ENCODE measurements at places on chromosomes 6 and 20. TPM values are rescaled to one million over a fixed set of nuclear protein-coding genes. Genes with fewer than 3 reads are reported as not detected.

Gene RRP36
- 45.6 TPM for polyA plus RNA-seq

Gene ADGB
- polyA plus RNA-seq, result 0.04 TPM

Gene SIRPB1
- 2.4 TPM for polyA plus RNA-seq

- no peak for DNase-seq
Measured at GRCh38 chr6:125923366-125923877, 33.1 kb upstream of the HINT3 start.

- DNase-seq, result peak; percentile 33
Measured at GRCh38 chr6:83615025-83615999, 93.6 kb downstream of the SNAP91 start.

Gene COL19A1
- polyA plus RNA-seq, result 11.1 TPM

Gene TNXB
- 116 TPM for polyA plus RNA-seq

Gene UBR2
- polyA plus RNA-seq, result 16.8 TPM

DNA sequence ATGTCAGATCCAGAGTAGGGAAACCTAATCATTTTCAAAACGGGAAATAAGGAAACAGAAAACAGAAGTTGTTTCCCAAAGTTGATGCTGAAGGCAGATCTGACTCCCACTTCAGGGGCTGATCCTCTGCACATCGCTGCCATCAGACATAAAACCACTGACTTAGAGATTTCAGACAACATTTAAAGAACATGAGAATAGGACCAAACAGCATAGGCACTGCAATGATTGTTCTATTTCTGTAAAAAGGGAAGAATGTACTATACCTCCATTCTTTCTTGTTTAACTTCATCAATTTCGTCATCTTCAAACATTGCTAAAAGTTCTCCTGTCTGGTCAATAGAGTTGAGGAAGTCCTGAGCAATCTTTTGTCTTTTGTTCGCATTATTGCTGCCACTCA, 324.7 kb upstream of the RUNX2 start:
- DNase-seq, result peak; percentile 32

- no peak for DNase-seq
Measured at GRCh38 chr6:10323018-10323417, 91.9 kb downstream of the TFAP2A start.
